ENCODE measurements at places on chromosomes 3 and 15. TPM values are rescaled to one million over a fixed set of nuclear protein-coding genes. Genes with fewer than 3 reads are reported as not detected.

Gene FMN1
- 0.14 TPM for total RNA-seq

Gene LRRIQ4
- total RNA-seq: 0.18 TPM

Gene DET1
- total RNA-seq: 2.1 TPM

Gene CRYBG3
- 2.2 TPM for total RNA-seq

Gene GHSR
- total RNA-seq: not detected

Gene XIRP1
- 0.91 TPM for total RNA-seq

Gene TRPM1
- total RNA-seq: not detected

Gene ERICH6
- total RNA-seq: not detected

Gene IQCF5
- total RNA-seq: not detected

Gene SLCO3A1
- total RNA-seq: 2.0 TPM

Gene P2RY13
- total RNA-seq: not detected

Gene SMAD6
- 0.10 TPM for total RNA-seq

Gene UBR1
- total RNA-seq: 31.3 TPM

Gene ARL14
- total RNA-seq: not detected

Gene GOLGA8T
- 0.21 TPM for total RNA-seq

Gene A4GNT
- not detected for total RNA-seq

Gene GNAT1
- not detected for total RNA-seq

Gene CGNL1
- not detected for total RNA-seq

Gene GCNT3
- not detected for total RNA-seq

Gene AADAC
- not detected for total RNA-seq

Gene PAK6
- total RNA-seq: 0.35 TPM

Gene OIP5
- total RNA-seq: 23.0 TPM

Gene ACOX2
- not detected for total RNA-seq

Gene PLAAT1
- total RNA-seq: 0.28 TPM

Gene SNX33
- total RNA-seq: 3.3 TPM

Gene CFAP91
- 0.47 TPM for total RNA-seq

Gene RBP2
- total RNA-seq: not detected

Gene FRMD5
- total RNA-seq: 0.42 TPM

Gene PLXND1
- 1.6 TPM for total RNA-seq

Gene CHRFAM7A
- 1.2 TPM for total RNA-seq

Gene CCDC13
- 0.49 TPM for total RNA-seq

Gene TGM4
- total RNA-seq: not detected

Gene GOLGA6L22
- not detected for total RNA-seq

Gene CXCR6
- 0.49 TPM for total RNA-seq

Gene LAMB2
- total RNA-seq: not detected

Gene CHRM5
- total RNA-seq: not detected

Gene PPM1L
- 2.0 TPM for total RNA-seq

Gene RAB8B
- total RNA-seq: 231 TPM

Gene TRAT1
- total RNA-seq: 15.2 TPM

Gene TCF12
- 59.4 TPM for total RNA-seq

Gene MYZAP
- total RNA-seq: not detected

Gene CHL1
- not detected for total RNA-seq

Gene COL8A1
- total RNA-seq: not detected

Gene LRRC2
- not detected for total RNA-seq

Gene HCN4
- total RNA-seq: not detected

Gene DCBLD2
- total RNA-seq: 2.1 TPM

Gene SEMA3B
- 1.2 TPM for total RNA-seq

Data from activated naive CD8-positive, alpha-beta T cell treated with anti-CD3 and anti-CD28 coated beads for 36 hours (primary cell).